Stimulated activated CD4-positive, alpha-beta T cell treated with anti-CD3 and anti-CD28 coated beads, Interleukin-4, amount 100 ng/mL, for 4 hours (primary cell): ENCODE measurements at places on chromosomes 6 and 20.

GRCh38 chr6:100342830-100343229 lies 121.9 kb downstream of the SIM1 start:
- DNase-seq: no peak

DNA sequence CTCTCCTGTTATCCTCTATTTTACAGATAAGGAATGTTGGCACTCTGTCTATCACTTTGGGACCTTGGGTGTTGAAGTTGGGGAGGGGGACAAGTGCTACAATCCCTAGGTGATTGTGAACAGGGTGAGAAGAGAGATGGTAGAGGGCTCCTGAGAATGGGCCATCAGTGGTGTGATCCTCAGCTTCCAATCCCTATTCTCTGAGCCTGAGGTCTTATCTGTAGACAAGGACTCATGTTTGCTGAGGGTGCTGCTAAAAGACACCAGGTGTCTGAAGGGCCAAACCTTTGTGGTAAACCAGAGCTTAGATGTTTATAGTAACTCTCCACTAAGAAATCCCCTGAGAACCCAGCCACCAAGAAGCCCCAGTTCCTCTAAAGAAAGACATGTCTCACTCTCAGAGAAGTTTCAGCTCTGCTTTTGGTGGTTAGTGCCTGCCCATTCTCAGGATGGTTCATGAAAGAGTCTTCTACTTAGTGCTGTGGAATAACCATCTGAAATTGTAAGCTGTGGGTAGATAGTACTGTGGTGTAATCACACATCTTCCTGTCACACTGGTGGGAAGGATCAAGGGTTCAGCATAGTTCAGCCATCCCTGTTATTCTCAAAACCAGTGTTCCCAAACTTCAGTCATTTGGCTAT lies 58.2 kb upstream of the IL20RA start:
- DNase-seq: no peak

DNA sequence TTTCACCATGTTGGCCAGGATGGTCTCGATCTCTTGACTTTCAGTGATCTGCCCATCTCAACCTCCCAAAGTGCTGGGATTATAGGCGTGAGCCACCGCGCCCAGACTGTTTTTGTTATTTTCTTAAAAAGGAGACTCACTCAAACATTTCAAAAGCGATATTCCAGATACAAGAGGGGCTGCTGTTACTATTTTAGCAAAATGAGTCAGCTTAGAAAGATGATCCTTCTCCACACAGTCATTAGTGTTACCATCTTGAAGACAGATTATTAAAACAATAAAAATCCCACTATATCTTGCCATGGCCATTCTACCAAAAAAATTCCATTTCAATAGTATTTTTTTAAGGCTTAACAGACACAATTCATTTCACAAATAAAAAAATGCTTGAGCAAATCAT lies 102.8 kb downstream of the PREP start:
- no peak for DNase-seq

DNA sequence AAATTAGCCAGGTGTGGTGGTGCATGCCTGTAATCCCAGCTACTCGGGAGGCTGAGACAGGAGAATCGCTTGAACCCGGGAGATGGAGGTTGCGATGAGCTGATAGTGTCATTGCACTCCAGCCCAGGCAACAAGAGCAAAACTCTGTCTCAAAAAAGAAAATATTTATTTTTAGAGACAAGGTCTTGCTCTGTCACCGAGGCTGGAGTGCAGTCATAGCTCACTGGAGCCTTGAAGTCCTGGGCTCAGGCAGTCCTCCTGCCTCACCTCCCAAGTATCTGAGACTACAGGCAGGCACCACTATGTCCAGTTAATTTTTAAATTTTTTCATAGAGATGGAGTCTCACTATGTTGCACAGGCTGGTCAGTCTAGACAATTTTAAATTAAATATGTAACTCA lies 16.2 kb upstream of the CEBPB start:
- no peak for DNase-seq

DNA sequence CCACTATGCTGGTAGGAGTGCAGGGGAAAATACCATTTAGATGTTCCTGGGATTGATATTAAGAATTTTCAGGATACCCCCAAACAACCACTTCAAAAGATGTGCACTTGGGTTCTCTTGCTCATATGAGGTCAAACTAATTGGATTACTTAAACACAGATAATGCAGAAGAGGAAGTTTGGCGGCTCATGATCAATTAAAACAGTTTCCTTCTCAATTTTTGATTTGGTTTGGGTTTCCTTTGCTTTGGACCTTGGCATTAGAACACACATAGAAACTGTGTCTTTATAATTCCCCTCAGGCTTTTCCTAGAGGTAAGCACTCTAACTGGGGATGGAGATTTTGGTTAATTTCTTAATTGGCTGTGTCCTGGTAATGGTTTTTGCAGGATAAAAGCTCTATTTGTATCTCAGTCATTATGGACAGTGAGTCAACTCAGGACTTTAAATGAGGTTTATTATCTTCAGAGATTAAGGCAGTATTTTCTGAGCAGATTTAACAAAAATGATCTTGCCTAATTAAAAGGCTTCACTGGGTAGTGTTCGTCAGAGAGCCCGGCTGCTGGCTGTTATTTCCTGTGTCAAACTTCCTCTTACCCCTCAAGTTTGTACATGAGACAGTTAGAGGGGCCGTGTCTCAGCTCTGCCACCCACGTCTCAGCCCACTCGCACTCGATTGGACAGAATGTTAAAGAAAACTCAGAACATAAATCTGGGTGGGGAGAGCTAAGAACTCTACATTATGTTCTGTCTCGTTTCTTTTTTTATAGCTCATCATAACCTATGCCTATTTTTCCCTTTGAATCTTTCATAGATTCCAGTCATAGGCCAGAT lies 50.3 kb upstream of the PREP start:
- peak; percentile 45 for DNase-seq

DNA sequence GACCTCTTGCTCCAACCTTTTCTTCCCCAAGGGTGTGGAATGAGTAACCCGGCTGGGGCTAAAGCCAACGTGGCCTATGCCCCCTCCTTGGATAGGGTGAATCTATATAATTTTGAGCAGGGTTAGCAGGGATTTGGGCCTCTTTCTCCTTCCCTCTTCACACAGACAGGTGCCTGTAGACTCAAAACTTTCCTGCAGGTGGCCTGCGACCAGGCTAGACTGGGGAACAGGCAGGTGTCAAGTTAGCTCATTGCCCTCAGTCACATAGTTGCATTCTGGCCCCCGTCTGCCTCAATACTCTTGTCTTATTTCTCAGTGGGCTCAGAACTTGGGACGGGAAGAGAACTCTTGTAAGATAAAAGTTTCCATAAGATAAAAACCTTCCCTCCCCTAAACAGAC lies 243.0 kb downstream of the ATXN1 start:
- no peak for DNase-seq

DNA sequence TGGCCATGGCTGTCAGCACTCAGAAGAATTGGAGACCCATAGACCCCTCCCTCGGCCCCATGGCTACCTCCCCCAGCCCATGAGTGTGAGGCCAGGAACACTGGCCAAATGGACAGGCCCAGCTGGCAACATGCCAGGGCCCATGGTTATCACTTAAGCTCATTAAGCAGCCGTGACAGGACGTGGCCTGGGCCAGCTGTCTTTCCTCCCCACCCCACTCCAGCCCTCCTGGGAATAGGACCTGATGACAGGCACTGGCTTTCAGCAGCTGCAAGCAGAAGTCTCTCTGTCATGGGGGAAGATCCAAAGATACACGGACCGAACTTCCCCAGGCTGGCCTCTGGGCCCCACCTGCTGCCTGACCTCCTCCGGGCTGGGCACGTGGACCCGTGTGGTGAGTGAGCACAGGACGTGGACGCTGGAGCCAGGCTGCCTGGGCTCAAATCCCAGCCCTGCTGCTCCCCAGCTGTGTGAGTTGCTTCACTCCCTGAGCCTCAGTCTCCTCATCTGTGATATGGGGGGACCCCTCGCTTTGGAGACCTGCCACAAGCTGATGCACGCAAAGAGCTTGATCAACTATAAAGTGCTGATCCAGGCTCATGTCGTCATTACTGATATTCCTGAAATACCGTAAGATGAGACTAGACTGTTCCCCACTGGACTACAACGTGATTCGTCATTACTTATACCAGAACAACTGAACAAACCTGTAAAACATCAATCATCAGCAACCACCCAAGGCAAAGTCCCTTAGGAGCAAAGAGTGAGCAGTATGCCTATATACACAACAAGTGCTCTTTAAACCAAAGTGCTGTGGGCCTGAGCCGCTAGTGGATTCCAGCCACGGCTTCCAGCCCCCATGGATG lies 22.0 kb upstream of the VSTM2L start:
- DNase-seq: no peak

- DNase-seq: no peak
These were observed 56.1 kb upstream of the STMND1 start for GRCh38 chr6:17045581-17046322.

GRCh38 chr6:170209354-170210025 lies 81.4 kb downstream of the DLL1 start:
- no peak for DNase-seq

GRCh38 chr20:10715035-10715434 lies 41.2 kb upstream of the JAG1 start:
- no peak for DNase-seq

DNA sequence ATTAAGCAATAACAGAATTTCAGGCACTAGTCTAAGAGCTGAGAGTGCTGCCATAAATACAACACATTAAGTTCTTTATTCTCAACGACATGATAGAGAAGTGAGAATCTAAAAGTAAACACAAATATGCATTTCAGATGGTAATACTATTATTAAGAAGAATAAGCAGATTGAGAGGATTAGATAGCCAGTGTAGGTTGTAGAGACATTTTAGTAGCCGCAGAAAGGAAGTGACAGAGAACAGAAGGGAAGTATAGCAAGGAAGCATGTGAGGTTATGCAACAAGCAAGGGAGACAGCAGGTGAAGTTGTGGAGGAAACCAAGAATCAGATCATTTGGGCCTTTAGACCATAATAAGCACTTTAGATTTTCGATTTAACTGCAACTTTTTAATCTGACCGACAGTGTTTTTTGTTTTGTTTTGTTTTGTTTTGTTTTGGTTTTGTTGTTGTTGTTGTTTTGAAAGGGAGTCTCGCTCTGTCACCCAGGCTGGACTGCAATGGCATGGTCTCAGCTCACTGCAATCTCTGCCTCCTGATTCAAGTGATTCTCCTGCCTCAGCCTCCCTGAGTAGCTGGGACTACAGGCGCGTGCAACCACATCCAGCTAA lies 737.0 kb upstream of the ADGRB3 start:
- DNase-seq: no peak

GRCh38 chr6:98041056-98041455 lies 758.0 kb upstream of the MMS22L start:
- DNase-seq: no peak

- no peak for DNase-seq
These were observed 19.5 kb upstream of the DAAM2 start for GRCh38 chr6:39772559-39773273.

DNA sequence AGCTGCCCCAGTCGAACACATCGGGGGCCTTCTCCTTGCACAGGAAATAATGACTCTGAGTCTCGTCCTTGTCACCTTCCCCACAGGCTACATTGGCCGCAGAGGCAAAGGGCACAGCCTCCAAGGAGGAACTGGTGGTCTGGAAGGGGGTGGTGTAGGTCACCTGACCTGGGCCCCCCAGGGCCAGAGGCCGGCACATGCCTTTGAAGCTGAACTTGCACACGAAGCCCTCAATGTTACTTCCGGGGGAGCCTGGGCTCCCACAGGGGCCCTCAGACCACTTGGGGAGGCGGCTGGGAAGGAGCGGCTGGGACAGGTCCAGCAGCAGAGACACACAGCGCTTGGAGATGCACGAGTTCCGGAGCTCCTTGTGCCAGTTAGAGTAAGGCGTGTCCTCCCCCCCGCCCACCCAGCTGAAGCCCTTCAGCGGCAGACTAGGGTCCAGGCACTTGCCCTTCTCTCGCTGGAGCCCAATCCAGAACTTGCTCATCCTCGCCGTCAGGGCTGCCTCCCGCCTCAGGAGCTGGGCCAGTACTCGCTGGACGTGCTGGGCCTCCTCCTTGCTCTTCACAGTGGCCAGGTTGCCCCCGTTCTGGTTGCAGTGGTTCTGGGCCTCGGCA lies 578 bp downstream of the CD93 start:
- no peak for DNase-seq

DNA sequence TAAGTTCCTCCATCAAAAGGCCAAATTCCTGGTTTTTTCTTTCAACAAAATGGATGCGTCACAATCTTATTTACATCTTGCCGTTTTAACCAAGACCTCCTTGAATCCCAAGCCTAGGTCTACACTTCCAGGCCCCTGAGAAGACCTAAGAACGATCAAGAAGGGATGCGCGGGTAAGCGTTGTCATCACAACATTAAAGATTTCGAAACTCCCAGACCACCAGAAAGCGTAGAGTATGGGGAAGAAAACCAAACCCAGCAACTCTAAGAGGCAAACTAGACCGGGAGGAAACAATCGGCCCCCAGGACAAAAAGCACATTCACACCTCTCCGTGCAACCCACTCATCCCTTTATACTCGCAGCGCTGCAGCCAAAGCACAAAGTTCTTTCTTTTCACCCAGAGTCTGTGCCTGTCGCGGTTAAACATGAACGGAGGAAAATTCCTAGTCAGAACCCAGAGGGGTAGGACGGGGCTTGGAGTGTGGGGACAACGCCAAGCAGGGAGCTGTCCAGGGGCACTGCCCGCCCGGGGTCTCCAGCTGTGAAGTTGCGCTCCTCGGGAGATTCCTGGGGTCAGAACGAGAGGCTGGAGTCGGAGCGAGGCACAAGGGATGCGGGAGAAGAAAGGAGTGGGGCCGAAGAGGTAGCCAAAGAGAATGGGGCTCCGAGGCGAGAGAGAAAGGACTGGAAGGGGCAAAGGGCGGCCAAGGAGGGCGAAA lies 725 bp downstream of the OSER1 start:
- DNase-seq: no peak

DNA sequence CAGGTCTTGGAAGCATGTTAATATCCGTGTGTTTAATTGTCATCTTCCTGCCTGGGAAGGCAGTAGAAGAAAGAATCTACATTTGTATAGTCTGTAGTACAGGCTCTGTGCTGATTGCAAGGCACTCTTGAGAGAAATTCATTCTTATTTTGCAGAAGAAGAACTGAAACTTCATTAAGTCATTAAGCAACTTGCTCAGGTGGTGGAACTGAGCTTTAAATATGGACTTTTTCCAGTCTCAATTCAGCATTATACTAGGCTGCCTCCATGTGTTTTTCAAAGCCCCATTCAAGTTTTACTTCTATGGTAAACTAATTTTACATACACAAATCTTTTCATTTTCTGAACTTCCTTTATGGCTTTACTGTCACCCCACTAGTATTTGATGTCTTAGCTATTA lies 18.7 kb downstream of the ZNF451 start:
- no peak for DNase-seq

GRCh38 chr20:62396367-62397239 lies 9.7 kb downstream of the RPS21 start:
- no peak for DNase-seq

- DNase-seq: no peak
These were observed 23.9 kb downstream of the ADTRP start for GRCh38 chr6:11754625-11755271.
